ENCODE measurements at places on chromosomes 5 and 9. TPM values are rescaled to one million over a fixed set of nuclear protein-coding genes. Genes with fewer than 3 reads are reported as not detected.
A peak's percentile ranks its signal among the peaks of the same experiment; 100 is the strongest.

Gene ST6GALNAC6
- total RNA-seq: 95.9 TPM

Gene RFK
- 19.5 TPM for total RNA-seq

GRCh38 chr9:127568971-127569885 is 42.8 kb upstream of the STXBP1 start:
- DNase-seq: peak; percentile 96

DNA sequence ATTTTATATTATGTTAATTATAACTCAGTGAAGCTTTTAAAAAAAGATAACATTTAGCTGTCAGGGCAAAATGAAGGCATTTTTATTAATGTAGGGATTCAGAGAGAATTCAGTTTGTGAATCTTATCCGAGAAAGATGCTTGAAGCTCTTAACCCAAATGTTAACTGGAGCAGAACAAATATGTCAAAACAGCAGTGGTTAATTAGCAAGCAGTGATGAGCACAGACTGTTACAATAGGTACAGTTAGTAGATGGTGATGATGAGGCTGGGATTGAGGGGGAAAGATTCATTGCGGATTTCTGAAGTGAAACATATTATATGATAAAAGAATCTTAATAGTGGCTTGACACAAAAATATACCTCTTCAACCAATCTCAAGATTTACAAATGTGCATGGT is 356.7 kb downstream of the DIRAS2 start:
- DNase-seq: no peak

- no peak for DNase-seq
Measured at GRCh38 chr9:120860083-120860482, 16.9 kb downstream of the PHF19 start.
